ENCODE measurements at places on chromosomes 5 and 9.
A peak's percentile ranks its signal among the peaks of the same experiment; 100 is the strongest.

DNA sequence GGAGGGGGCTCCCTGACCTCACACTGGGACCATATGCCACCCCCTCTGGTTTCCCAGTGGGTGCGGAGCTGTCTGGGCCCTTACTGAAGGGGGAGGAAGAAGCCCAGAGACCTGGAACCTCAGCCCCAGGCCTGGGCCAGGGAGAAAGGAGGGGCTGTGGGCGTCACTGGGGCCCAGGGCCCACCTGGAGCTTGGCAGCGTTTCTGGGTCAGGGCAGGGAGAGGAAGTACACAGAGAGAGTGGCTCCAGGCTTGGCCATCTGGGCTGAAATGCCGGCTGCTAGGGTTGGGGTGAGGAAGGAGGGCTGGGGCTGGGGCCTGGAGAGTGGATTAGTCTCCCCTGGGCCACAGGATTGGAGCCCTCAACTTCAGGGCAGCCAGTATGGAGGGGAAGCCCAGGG, 6.4 kb upstream of the DAB2IP start:
- DNase-seq, result peak; percentile 56

DNA sequence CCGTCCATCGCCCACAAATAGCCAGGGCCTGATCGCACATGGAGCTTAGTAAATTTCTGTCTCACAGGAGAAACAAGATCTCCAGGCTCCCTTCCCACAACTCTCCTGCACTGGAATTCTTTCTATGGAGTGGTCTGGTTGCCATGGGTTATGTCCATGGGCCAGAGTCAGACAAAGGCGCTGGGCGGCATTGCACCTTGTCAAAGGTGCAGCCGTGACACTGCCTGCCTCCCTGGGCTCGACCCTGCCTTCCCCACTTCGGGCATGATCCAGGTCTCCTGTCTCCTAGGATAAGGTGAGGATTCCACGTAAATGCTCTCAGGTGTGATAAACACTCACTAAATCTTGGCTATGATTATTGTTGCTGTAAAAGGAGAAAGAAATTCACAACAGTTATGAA, 130.0 kb downstream of the ADAMTS16 start:
- DNase-seq, result no peak

DNA sequence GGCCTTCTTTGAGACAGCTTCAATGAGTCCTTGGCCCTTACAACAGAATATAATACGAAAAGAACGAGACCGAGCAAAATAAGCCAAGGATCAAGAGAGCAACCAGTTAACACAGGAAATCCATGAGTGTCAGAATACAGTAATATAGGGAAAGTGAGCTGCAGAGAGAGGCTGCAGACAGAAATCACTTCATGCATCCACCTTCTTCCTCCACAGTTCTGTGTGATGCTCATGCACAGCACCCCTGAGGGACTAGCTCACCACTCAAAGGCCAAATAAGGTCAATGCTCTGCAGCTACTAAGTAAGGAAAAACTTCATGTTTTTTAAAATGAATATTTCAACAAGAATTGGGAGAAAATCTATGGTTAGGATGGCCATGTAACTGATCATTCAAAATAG, 257.1 kb downstream of the MCTP1 start:
- peak; percentile 24 for DNase-seq

- no peak for DNase-seq
Observed at GRCh38 chr9:129832982-129833381, 2.1 kb downstream of the C9orf78 start.

DNA sequence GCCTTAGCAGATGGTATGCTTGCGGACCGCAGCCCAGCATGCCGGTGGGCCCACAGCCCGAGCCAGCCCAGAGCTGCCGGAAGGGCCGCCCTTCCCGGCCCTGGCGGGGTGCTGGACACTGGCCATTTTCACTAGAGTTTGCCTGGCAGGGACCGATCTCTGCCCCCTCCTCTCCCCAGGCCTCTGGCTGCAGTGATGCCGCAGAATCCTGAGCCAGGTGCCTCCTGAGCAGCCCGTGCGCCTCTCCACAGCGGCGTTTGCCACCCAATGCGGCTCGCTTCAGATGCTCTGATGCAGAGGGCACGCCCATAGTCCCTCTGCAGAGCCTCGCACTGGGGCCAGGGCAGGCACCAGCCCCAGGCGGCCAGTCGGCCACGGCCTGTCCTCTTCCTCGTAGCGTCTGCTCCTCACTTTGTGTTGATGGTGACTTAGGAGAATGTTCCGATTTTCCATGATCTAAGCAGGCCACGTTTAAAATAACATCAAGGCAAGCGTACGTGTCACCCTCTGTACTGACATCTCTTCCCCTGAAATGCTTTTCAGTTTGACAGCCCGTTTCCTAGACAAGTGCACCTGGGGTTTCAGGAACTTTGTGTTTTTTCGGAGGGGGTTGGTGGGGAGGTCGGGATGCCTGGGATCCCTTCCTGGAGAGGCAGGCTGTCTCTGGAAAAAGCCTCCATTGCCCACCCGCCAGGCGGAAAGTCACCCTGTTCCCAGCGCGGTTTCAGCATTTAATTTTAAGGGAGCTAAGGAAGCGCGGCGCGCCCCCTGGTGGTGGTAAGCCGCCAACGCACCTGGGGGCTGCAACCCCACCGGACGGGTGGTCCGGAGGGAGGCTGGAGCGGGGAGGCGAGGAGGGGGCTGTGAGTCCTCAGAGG, 29.8 kb upstream of the HMCN2 start:
- DNase-seq, result peak; percentile 37

DNA sequence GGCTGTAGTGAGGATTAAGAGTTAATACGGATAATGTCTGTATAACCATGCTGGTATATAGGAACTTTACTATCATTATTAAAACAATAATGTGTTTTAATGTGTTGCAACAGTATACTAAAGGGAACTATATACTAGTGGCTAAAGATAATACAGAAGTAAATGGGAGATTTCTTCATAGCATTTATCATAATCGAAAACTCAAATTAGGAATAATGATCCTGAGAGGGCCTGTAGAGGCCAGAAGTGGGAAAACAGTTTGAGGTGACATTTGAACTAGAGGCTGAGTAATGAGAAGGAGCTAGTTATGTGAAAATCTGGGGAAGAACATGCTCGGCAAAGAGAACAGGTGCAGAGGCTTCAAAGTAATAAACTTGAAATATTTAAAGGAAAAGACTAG, 2.9 kb downstream of the TCERG1 start:
- no peak for DNase-seq

- no peak for DNase-seq
Observed at GRCh38 chr9:126671983-126672382, 58.3 kb downstream of the LMX1B start.

GRCh38 chr5:36125868-36126267, 25.8 kb downstream of the LMBRD2 start:
- no peak for DNase-seq

DNA sequence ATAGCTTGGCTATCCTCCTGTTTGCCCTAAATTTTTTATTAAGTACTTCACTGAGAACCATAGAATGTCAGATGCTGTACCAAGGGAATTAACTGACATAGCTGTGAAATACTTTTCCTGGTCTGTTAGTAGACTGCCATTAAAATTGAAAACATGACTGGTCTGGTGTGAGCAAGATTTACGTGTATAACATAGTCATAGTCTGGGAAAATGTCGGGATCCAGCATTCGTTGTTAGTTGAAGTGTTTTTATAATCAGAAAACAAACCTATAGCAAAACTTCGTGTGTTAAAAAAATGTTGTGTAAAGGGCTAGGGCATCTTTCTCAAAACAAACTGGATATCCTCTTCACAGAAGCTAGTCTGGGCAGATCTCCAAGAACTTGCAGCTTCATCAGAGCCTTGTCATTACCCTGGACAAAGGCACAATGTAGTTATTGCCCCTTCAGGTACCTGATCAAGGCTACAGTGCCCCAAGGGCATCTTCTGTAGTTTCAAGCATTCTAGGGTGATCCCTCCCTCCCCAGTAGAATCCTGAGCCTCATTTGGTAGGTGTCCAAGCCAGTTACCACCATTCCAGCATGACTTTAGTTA, 454.2 kb upstream of the SGCD start:
- no peak for DNase-seq

- DNase-seq, result no peak
Observed at GRCh38 chr5:76312783-76313182, 90.3 kb upstream of the IQGAP2 start.

GRCh38 chr5:180807654-180808414, 5.2 kb upstream of the MGAT1 start:
- no peak for DNase-seq

DNA sequence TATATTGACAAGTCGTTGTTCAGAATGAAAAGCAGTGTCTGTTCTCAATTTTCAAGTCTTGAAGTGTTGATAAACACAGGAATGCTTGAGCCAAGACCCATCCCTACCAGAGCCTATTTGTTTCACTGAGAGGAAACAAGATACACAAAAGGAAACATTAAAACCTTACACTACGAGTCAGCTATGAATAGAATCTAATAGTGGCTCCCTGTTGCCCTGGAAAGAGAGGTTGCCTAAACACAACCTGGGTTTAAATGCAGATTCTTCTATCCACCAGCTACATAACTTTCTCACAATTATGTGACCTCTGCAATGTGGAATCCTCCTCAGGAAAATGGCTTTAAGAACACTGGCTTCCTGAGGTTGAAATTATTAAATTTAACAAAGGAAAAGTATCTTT, 29.1 kb upstream of the BNC2 start:
- no peak for DNase-seq

DNA sequence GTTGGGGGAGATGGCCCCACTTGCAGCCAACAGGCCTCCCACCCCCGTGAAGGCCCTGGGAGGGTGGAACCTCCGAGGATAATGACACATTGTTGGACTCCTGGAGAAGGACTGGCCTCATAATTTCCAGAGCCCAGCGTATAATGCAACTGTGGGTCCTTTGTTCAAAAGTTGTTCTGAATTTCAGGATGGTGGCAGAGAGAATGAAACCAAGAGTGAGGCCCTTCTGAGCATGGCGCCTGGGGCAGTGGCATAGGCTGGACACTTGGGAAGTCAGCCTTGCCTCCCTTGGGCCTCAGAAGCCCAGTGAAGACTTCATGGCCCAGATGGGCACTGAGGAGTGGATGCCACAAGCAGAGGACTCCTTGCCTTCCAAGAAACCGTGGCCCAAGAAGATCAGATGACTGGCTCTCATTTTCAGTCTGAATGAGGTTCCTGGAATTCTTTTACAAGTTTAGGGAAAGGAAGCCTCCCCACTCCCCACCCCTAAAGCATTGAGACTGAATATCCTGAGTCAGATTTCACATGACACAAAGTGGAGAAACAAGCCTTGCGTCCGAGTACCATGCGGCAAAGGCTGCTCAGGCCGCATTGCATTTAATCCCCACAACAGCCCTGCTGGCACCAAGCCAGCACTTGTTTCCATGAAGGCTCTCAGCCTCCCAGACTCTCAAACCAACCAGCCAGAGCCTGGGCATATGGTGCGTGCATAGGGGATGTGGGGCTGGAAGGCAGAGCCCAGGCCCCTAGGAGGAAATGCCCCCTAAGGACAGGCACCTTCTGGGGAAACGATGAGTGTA, 96.7 kb upstream of the SMIM23 start:
- no peak for DNase-seq

- DNase-seq, result no peak
Observed at GRCh38 chr5:126335886-126336285, 87.3 kb upstream of the GRAMD2B start.

DNA sequence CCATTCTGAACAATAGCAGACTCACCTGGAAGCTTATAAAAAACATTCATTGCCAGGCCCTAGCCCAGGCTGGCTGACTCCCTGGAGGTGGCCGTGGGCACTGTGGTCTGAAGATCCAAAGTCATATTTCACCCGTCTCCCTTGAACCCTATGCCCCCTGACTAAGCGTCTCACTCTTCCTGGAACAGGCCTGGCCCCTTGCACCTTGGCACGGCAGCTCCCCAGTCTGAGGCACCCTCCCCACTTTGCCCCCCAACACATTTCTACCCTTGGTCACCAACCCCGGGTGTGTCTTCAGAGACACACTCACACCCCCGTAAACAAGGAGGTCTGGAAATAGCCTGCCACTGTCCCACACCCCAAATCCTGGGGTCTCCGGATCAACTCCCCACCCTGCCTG, 68.6 kb upstream of the LMX1B start:
- no peak for DNase-seq

DNA sequence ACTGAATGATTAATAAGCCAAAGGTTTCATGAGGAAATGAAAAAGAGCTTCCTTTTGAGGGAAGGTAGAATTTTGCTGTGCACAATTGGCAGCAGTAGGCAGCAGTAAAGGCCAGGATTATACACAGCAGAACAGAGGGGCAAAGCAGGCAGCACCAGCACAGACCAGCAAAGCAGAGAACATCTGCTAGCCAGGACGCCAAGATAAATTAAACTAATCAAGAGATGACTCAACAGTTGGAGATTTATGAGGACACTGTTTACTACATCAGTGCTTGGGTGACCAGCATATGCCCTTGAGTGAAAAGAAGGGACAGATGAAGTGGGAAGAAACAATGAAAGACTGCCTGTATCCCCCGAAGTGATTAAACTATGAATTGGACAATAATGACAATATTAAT, 871.4 kb upstream of the CDH10 start:
- no peak for DNase-seq

DNA sequence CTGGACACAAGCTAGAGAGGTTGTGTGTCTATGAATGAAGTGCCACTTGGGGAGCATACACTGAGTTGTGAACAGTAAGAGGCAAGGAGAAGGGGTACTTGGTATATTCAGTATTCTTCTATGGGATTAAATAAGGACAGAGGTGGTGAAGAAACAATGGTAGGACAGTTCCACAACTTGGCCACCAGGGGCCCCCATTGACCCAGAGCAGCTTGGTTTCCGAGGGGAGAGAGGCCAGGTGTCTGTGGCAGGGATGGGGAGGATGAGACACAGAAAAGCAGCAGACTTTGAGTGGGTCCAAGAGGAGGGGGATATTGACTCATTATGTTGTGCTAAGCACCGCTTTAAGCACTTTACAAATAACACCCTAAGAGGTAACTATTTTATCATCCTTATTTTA, 220.6 kb downstream of the MELK start:
- no peak for DNase-seq

GRCh38 chr9:84228130-84228720, 112.3 kb downstream of the SLC28A3 start:
- DNase-seq, result no peak
